Effector memory CD4-positive, alpha-beta T cell (primary cell): ENCODE measurements at places on chromosomes 5 and 9.

- DNase-seq: no peak
Measured at GRCh38 chr5:14178671-14179211, 35.6 kb downstream of the TRIO start.

DNA sequence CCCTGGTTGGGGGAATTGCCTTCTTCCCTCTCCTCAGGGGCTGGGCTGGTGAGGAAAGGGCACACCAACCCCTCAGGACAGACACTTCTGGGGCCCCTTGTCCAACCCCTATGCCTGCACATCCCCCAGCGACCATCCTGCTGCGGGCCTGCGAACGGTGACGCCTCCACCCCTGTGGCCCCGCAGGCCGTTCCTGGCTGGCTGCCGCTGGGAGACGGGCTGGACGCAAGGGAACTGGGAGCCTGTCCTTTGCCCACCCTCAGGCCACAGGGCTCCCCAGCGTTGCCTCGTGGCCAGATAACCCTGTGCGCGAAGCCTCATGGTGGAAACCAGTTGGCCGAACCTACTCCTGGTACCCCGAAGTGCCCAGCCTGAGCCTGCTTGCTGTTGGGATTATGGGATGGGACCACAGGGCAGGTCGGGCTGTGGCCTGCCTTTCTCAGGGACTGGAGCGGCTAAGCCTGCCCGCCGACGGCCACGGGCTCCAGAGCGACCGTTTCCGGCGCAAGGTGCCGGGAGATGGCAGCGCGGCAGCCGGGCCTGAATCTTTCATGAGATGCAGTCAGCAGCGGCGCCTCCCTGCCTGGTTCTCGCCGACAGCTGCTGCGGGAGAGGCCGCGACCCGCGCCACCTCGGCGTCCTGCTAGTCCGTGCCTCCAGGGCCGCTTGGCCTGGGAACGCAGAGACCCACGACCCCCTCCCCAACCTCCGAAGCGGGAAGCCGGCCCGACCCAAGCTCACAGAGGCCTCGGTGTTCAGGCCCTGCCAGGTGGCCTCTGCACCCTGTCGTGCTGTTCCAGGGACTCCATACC lies 6.5 kb upstream of the PITX1 start:
- no peak for DNase-seq

DNA sequence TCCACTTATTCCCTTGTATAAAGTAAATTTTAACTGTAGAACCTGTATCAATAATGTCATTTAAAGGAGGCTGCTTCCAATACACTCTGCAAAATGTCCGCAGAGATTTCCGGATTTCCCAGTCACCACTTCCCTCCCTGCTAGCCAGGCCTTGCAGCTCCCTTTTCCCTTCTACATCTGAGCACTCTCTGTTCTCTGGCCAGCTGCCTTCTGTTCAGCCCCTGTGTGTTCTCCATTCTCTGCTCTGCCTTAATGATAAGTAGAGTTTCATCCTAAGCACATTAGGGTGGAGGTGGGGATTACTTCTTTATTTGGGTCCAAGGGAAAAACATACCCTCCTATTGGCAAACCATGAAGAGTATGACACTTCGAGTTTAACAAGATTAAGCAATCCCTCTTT lies 719.6 kb upstream of the WWC1 start:
- DNase-seq: no peak

DNA sequence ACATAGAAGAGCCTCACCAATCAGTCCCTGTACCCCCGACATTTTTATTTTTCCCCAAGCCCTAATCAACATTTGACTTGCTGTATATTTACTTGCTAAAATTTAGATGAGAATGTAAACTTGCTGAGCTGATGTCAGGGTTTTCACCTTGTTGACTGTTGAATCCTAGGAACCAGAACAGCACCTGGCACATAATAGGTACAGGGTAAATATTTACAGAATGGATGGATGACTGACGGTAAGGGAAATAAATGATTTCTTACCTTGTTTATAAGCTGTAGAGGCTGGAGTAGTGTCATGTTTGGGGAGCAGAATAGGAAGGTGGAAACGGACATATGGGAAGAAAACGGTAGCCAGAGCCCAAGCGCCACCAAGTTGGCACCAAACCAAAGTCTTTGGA lies 107.0 kb upstream of the NUDT12 start:
- DNase-seq: no peak
